ENCODE measurements at places on chromosomes 1 and 21.

GRCh38 chr1:17075470-17076255, 21.8 kb upstream of the SDHB start:
- no peak for DNase-seq

- DNase-seq: no peak
These were observed 19.5 kb upstream of the PUM1 start for GRCh38 chr1:31084782-31085569.

DNA sequence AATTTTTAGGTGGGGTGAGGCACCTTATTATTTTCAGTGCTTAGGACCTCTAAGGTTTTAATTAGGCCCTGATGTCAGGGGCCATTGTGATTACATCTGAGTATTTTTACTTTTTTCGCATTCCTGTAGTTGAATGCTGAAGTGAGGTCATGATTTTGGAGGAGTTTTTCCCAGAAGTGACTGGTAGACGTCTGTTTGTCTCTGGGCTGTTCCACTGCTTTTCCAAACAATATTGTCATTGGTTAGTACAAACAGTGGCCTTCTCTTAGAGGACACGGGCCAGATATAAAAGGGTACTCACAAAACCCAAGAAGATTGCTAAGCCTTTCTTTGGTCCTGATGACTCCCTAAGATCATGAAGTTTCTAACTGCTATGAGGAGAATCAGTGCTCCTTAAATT, 7.6 kb upstream of the RASAL2 start:
- no peak for DNase-seq

GRCh38 chr1:3978990-3979325, 78.9 kb upstream of the C1orf174 start:
- no peak for DNase-seq

- DNase-seq: no peak
These were observed 123.6 kb downstream of the GABPA start for GRCh38 chr21:25858325-25858724.

DNA sequence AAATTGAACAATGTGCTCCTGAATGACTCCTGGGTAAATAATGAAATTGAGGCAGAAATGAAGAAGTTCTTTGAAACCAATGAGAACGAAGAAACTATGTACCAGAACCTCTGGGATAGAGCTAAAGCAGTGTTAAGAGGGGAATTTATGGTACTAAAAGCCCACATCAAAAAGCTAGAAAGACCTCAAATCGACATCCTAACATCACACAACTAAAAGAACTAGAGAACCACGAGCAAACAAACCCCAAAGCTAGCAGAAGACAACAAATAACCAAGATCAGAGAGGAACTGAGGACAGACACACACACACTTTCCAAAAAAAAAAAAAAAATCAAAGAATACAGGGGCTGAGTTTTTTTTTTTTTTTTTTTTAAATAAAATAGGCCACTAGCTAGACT, 564.2 kb downstream of the SMYD3 start:
- DNase-seq: peak; percentile 32

GRCh38 chr1:54403808-54404261, 2.4 kb downstream of the SSBP3 start:
- no peak for DNase-seq

- DNase-seq: no peak
These were observed 120.2 kb downstream of the DMRTB1 start for GRCh38 chr1:53579221-53580008.

GRCh38 chr21:43873673-43874072, 8.7 kb downstream of the AGPAT3 start:
- no peak for DNase-seq

DNA sequence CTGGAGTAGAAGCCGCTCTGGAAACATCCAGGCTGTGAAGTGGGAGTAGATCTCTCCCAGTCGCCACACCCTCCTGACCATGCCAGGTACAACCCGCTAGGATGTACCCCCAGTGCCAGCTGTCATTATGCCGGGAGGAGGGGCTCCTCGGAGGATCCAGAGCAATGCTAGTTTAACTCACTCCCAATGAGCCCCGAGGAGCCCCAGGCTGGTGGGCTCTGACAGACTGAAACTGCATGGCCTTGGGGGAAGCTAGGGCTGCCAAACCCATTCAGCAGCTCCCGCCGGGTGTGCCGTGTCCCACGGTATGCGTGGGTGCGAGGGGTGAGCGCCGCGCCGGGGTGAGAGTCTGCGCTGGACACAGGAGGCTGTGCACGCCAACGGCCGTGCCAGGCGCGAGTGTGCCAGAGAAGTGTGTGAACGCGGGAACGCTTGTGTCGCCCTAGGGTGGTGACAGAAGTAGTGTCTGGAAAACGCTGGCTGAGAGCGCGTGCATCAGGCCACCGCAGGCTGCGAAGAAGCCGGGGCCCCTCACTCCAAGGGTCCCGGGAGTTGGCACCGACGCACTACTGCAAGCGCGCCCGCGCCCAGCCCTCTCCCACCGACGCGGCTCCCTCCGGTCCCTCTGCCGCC, 177.1 kb upstream of the EDN2 start:
- DNase-seq: no peak

Data from CD4-positive, alpha-beta T cell treated with Interleukin-4 for 1 hour (primary cell).